Neural crest cell (in vitro differentiated cells): ENCODE measurements at places on chromosomes 4 and X. TPM values are rescaled to one million over a fixed set of nuclear protein-coding genes. Genes with fewer than 3 reads are reported as not detected.

GRCh38 chrX:7891928-7892327 lies 35.3 kb downstream of the PNPLA4 start:
- peaks cover 4% of the 10 kb centered on the region for H3K36me3 ChIP-seq
- no peak for DNase-seq
- no peaks in the 10 kb centered on the region for H3K4me1 ChIP-seq
- no peak overlapping the region for H3K4me3 ChIP-seq

DNA sequence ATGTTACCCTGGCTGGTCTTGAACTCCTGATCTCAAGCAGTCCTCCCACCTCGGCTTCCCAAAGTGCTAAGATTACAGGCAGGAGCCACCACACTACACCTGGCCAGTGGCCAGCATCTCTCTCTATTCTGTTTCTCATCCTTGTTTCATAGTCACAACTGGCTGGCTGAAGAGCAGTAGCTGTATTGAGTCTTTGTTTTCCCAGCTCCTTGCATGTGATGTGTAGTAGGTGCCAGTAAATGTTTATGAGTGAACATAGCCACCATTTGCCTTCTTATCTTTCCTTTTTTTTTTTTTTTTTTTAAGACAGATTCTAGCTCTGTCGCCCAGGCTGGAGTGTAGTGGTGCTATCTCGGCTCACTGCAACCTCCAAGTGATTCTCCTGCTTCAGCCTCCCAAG lies 23.6 kb downstream of the NUDT9 start:
- no peak for DNase-seq
- H3K4me1 ChIP-seq, result no peaks in the 10 kb centered on the region
- H3K4me3 ChIP-seq, result no peak overlapping the region

- peaks cover 15% of the 10 kb centered on the region for H3K4me1 ChIP-seq
- no peak overlapping the region for H3K4me3 ChIP-seq
- DNase-seq, result no peak
- H3K27ac ChIP-seq, result no peak overlapping the region
- H3K36me3 ChIP-seq, result peaks cover 3% of the 10 kb centered on the region
- no peaks in the 10 kb centered on the region for H3K27me3 ChIP-seq
Measured at GRCh38 chr4:152431291-152431690, 104.6 kb downstream of the FBXW7 start.

DNA sequence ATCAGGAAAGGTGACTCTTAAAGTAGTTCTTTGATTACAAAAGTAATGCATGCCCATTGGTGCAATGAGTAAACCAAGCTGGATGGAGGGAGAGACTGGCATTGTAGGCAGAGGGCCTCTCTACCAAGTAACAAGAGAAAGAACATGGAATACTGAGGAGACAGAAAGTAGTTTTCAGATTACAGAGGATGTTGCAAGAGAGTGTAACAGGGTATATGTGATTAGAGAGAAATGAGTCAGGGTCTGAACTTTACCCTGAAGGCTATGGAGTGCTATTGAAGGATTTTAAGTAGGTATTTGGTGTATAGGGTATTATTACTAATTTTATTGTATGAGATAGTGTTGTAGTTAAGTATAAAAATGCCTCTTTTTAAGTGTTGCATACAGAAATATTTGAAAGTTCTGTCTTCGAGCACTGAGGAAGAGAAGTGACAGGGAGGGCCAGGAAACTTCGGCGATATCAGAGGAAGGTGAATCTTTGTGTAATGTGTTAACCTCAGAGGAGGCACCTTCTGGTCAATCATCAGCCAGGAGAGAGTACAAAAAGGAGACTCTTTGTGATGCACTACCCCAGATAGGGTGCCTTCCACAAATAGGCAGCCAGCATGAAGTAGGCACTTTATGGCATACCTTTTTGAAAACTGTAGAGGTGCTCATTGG lies 8.2 kb downstream of the NKAP start:
- no peaks in the 10 kb centered on the region for H3K4me1 ChIP-seq
- no peak overlapping the region for H3K4me3 ChIP-seq
- DNase-seq, result no peak
- no peaks in the 10 kb centered on the region for H3K27me3 ChIP-seq
- H3K27ac ChIP-seq, result no peak overlapping the region

GRCh38 chr4:148822572-148823418 lies 380.6 kb upstream of the NR3C2 start:
- H3K4me3 ChIP-seq, result no peak overlapping the region
- H3K4me1 ChIP-seq, result no peaks in the 10 kb centered on the region
- no peak overlapping the region for H3K27ac ChIP-seq
- H3K36me3 ChIP-seq, result no peaks in the 10 kb centered on the region

GRCh38 chr4:99593781-99594641 lies 19.4 kb downstream of the MTTP start:
- H3K27me3 ChIP-seq, result no peaks in the 10 kb centered on the region
- H3K36me3 ChIP-seq, result no peaks in the 10 kb centered on the region
- DNase-seq, result no peak
- no peak overlapping the region for H3K4me3 ChIP-seq
- H3K4me1 ChIP-seq, result peaks cover 12% of the 10 kb centered on the region

DNA sequence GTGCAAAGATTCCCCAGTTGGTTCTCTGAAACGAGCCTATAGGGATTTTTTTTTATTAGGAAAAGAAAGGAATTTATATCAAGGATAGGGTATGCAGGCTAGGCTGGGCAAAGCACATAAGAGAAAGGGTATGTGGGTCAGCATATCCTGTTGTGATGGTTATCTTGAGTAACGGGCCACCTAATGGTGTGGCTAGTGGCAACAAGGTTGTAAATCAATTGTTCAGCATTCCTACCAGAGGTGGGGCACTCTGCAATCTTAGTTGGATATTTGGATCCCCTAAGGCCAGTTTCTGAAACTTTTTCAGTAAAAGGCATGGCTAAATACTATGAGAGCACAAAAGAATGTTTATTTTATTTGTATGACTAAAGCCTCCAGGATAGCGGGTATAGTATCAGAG lies 42.7 kb downstream of the DCAF12L1 start:
- no peaks in the 10 kb centered on the region for H3K4me1 ChIP-seq
- no peaks in the 10 kb centered on the region for H3K36me3 ChIP-seq
- H3K27me3 ChIP-seq, result no peaks in the 10 kb centered on the region
- H3K4me3 ChIP-seq, result no peak overlapping the region
- DNase-seq, result no peak

- no peak overlapping the region for H3K4me3 ChIP-seq
- DNase-seq, result no peak
- no peaks in the 10 kb centered on the region for H3K36me3 ChIP-seq
- no peaks in the 10 kb centered on the region for H3K27me3 ChIP-seq
- H3K27ac ChIP-seq, result no peak overlapping the region
Measured at GRCh38 chr4:25827897-25828296, 34.9 kb downstream of the SEL1L3 start.

GRCh38 chrX:40104985-40105834 lies 7.5 kb upstream of the BCOR start:
- peaks cover 38% of the 10 kb centered on the region for H3K27me3 ChIP-seq
- H3K4me3 ChIP-seq, result peak overlapping the region; percentile 68
- no peak for DNase-seq
- peaks cover 43% of the 10 kb centered on the region for H3K4me1 ChIP-seq

Gene SH2D1A
- 1.5 and 1.9 TPM in 2 replicates for total RNA-seq

DNA sequence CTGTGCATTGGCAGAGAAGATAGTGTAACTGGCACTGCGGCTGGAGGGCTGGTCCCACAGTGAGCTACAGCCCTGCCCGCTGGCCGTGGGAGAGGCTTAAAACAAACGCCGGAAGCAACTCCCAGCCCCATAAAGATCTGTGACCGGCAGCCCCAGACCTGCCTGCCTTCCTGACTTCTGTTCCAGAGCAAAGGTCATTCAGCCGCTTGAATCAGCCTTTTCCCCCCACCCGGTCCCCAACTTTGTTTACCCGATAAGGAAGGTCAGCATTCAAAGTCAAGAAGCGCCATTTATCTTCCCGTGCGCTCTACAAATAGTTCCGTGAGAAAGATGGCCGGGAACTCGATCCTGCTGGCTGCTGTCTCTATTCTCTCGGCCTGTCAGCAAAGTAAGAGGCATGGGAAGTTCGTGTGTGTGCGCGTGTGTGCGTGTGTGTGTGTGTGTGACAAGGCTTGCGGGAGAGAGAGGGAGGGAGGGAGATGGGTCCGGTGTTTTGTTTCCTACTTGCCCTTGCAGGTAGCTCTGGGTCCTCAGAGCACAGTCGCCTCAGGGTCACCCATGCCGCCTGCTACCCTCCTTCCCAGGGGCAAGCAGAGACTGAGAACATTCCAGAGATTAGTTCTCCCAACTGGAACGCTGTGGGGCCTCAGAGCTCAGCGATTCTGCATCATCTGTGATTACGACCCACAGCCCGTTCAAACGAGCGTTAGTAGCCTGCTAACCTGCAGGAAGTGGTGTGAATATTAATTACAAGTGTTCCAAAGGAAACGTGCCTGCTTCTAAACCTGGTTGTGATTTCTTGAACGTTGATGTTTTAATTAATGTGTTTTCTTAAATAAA lies at the start of gene MGST2:
Gene MGST2 (plus strand): TSS at position 130 of the 840 bp plus-strand sequence. CDS start 201 bp downstream, at position 331.
- no peaks in the 10 kb centered on the region for H3K27me3 ChIP-seq
- peak; percentile 48 for DNase-seq
- H3K36me3 ChIP-seq, result no peaks in the 10 kb centered on the region
- H3K4me3 ChIP-seq, result peak within 1 kb of the TSS; percentile 84
- peak within 1 kb of the TSS; percentile 90 for H3K27ac ChIP-seq

DNA sequence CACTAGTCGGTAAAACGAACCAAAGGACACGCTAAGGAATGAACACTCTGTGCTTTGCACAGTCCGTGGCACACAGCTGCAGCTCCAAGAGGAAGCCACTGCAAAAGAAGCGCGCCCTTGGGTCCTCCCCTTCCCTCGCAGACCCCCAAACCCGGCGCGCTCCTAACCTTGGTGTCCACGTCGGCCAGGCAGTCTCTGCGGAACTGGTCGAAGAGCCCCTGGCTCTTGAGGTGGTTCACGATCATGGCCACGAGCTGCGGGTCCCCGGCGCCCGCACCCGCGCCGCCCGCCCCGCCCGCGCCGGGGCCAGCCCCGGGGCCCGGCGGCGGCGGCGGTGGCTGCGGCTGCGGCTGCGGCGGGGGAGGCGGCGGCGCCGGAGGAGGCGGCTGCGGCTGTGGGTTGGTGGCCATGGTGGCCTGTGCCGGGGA lies 333 bp downstream of the BOD1L1 start:
- H3K4me3 ChIP-seq, result peak overlapping the region; percentile 97
- no peaks in the 10 kb centered on the region for H3K36me3 ChIP-seq
- no peaks in the 10 kb centered on the region for H3K27me3 ChIP-seq
- DNase-seq, result no peak
- peak overlapping the region; percentile 99 for H3K27ac ChIP-seq
- H3K4me1 ChIP-seq, result peaks cover 28% of the 10 kb centered on the region

- H3K27me3 ChIP-seq, result peaks cover 6% of the 10 kb centered on the region
- H3K4me1 ChIP-seq, result peaks cover 9% of the 10 kb centered on the region
- H3K27ac ChIP-seq, result no peak overlapping the region
- H3K36me3 ChIP-seq, result no peaks in the 10 kb centered on the region
- no peak overlapping the region for H3K4me3 ChIP-seq
Measured at GRCh38 chrX:152824841-152825374, 5.6 kb downstream of the CETN2 start.

Gene AMER1
- 12.8 and 13.6 TPM in 2 replicates for total RNA-seq

GRCh38 chr4:181860668-181861067 lies 382.5 kb upstream of the TENM3 start:
- no peak overlapping the region for H3K27ac ChIP-seq
- no peaks in the 10 kb centered on the region for H3K27me3 ChIP-seq
- H3K4me3 ChIP-seq, result no peak overlapping the region
- H3K36me3 ChIP-seq, result no peaks in the 10 kb centered on the region

GRCh38 chr4:107037199-107037584 lies 1.1 kb upstream of the DKK2 start:
- H3K36me3 ChIP-seq, result no peaks in the 10 kb centered on the region
- peak overlapping the region; percentile 93 for H3K4me3 ChIP-seq
- H3K27me3 ChIP-seq, result peaks cover 76% of the 10 kb centered on the region
- peak; percentile 49 for DNase-seq

Gene SLC10A6
- total RNA-seq, result not detected in 2 replicates

- DNase-seq, result no peak
- no peaks in the 10 kb centered on the region for H3K27me3 ChIP-seq
- no peak overlapping the region for H3K27ac ChIP-seq
- H3K4me1 ChIP-seq, result no peaks in the 10 kb centered on the region
Measured at GRCh38 chr4:170589597-170590191, 499.9 kb upstream of the AADAT start.

GRCh38 chr4:41512136-41512535 lies 25.8 kb upstream of the LIMCH1 start:
- H3K27ac ChIP-seq, result no peak overlapping the region
- DNase-seq, result no peak
- peaks cover 6% of the 10 kb centered on the region for H3K4me1 ChIP-seq
- no peaks in the 10 kb centered on the region for H3K27me3 ChIP-seq

- no peaks in the 10 kb centered on the region for H3K27me3 ChIP-seq
- peak overlapping the region; percentile 65 for H3K27ac ChIP-seq
- H3K4me1 ChIP-seq, result peaks cover 52% of the 10 kb centered on the region
- H3K36me3 ChIP-seq, result no peaks in the 10 kb centered on the region
- no peak for DNase-seq
Measured at GRCh38 chr4:168634276-168634802, 137.5 kb downstream of the PALLD start.

GRCh38 chrX:121032531-121032930 lies 14.9 kb upstream of the GLUD2 start:
- H3K27me3 ChIP-seq, result no peaks in the 10 kb centered on the region
- no peak overlapping the region for H3K27ac ChIP-seq
- H3K36me3 ChIP-seq, result no peaks in the 10 kb centered on the region
- no peak for DNase-seq
- H3K4me1 ChIP-seq, result no peaks in the 10 kb centered on the region
- no peak overlapping the region for H3K4me3 ChIP-seq

- H3K27ac ChIP-seq, result no peak overlapping the region
- peaks cover 5% of the 10 kb centered on the region for H3K4me1 ChIP-seq
- H3K36me3 ChIP-seq, result peaks cover 3% of the 10 kb centered on the region
- H3K27me3 ChIP-seq, result no peaks in the 10 kb centered on the region
Measured at GRCh38 chr4:88865046-88865445, 167.4 kb upstream of the NAP1L5 start.

Gene NEUROG2
- total RNA-seq, result 4.1 and 4.2 TPM in 2 replicates

- H3K4me1 ChIP-seq, result peaks cover 11% of the 10 kb centered on the region
- H3K4me3 ChIP-seq, result no peak overlapping the region
- no peak overlapping the region for H3K27ac ChIP-seq
- no peak for DNase-seq
- H3K27me3 ChIP-seq, result no peaks in the 10 kb centered on the region
- H3K36me3 ChIP-seq, result peaks cover 18% of the 10 kb centered on the region
Measured at GRCh38 chrX:153732401-153732800, 7.7 kb downstream of the ABCD1 start.

Gene SLC2A9
- total RNA-seq, result 0.26 TPM in 1 of 2 replicates, not detected in the other

DNA sequence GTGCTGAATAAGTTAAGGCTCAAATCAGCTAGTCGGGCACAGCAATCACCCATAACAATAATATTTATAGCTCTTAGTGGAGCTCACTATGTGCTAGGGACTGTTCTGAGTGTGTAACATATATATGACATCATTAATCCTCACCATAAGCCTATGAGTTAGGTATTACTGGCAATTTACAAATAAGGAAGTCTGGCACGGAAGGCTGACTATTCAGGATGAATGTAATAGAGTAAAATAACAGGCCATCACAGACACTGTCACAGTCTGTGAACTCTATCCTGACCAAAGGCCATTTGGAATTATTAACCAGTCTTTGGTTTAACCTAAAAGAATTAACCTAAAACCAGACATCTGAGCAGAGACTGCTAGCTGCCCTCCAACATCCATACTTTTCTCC lies 119.3 kb downstream of the C4orf51 start:
- H3K27ac ChIP-seq, result no peak overlapping the region
- H3K4me1 ChIP-seq, result peaks cover 10% of the 10 kb centered on the region
- no peaks in the 10 kb centered on the region for H3K36me3 ChIP-seq
